Heart left ventricle (tissue), 16 donors: ENCODE measurements at places on chromosomes 13 and 19. TPM values are rescaled to one million over a fixed set of nuclear protein-coding genes. Genes with fewer than 3 reads are reported as not detected.

Gene IGFL1
- not detected for total RNA-seq

GRCh38 chr19:3644351-3645066 lies 17.9 kb upstream of the CACTIN start:
- no peak for DNase-seq

Gene SPRED3
- total RNA-seq: 3.1 TPM

DNA sequence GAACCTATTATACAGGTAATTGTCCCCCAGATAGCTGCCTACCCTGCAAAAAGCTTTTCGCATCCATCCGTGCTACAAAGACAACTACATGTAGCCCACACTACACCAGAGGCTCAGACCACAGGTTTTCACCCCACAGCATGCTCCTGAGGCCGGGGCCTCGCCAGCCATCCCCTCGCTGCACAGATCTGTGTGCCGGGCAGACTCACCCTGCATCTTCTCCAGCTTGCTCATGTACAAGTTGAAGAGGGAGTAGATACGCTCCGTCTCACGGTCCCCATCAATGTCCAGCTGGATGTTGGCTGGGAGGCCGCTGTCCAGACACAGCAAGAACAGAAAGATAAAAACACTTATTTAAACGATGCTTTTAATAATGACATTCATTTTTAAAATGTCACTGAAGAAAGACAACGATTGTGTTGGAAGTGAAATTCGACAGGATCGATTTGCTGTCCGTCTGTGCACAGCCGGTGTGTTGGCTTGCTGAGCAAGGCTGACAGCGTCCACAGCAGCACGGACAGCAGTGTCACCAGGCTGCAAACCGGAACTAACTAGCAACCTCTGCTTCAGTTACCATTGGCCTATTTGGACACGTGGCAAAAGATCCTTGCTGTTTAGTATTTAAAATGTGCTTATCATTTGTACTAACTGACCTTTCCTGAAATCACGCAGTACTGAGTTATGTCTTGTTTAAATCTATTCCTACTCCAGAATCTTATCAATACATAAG lies 18.6 kb upstream of the C13orf46 start:
- no peak for DNase-seq

Gene FOXO1
- total RNA-seq: 18.7 TPM
